ENCODE measurements at places on chromosomes 7 and 10.

GRCh38 chr7:80450621-80451308, 61.1 kb downstream of the GNAT3 start:
- DNase-seq = no peak

GRCh38 chr7:42493436-42494198, 256.6 kb upstream of the GLI3 start:
- peak; percentile 75 for DNase-seq

DNA sequence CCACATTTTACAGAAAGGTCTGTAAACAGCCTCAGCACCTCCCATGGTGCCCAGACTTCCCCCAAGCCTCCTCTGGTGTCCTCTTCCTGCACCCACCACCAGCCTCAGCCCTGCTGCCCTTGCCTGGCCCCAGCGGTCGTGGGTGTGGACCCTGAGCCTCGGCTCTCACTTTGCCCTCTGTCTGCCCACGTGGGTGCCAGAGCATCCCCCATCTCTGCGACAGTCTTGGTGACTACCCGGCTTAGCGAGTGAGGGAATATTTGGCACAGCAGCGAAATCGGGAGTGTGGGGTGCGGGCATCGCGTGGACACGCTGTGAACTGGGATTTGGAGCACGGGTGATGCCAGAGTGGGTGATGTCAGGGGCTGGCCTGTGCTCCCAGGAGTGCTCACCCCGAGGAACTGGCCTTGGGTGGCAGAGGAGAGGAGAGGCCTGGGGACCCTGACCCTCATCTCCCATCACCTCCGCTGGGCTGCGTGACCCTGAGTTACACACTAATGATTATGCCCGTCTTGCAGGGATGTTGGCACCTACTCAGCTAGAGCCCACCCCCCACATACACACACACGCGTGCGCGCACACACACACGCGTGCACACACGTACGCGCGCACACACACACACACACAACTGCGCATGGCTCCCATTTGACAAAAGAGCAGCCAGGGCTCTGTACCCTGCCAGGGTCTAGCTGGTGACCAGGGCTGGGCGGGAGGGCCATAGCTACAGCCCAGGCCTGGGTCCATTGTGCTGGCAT, 8.7 kb downstream of the ELFN1 start:
- DNase-seq = no peak

- no peak for DNase-seq
These were observed 6.6 kb downstream of the CUBN start for GRCh38 chr10:17122726-17123661.

GRCh38 chr10:60797200-60797599, 18.9 kb downstream of the CDK1 start:
- no peak for DNase-seq

GRCh38 chr10:79239275-79239779, 107.9 kb upstream of the PPIF start:
- peak; percentile 87 for DNase-seq

- DNase-seq = no peak
These were observed 62.8 kb downstream of the ARMH3 start for GRCh38 chr10:101993221-101993620.

GRCh38 chr7:43895847-43896415, 10.5 kb downstream of the URGCP start:
- no peak for DNase-seq

GRCh38 chr7:5183155-5183554, 6.9 kb upstream of the WIPI2 start:
- DNase-seq = no peak

DNA sequence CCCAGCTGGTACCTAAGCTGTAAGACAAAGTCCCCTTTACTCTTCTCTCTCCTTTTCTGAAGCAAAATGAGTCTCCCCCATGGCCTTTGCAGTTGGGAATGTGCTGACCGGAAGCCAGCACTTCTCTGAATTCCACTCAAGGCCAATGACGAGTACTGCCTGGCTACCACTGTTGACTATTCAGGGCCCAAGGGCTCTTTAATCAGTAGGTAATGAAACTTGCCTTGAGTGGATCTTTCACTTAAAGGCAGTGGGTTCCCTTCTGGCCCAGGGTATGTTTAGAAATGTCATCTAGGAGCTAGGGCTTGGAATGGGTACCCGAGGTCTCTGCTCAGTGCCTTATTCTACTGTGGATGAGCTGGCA, 197.1 kb downstream of the BBS9 start:
- DNase-seq = no peak
